ENCODE measurements at places on chromosomes 3 and 15. TPM values are rescaled to one million over a fixed set of nuclear protein-coding genes. Genes with fewer than 3 reads are reported as not detected.

DNA sequence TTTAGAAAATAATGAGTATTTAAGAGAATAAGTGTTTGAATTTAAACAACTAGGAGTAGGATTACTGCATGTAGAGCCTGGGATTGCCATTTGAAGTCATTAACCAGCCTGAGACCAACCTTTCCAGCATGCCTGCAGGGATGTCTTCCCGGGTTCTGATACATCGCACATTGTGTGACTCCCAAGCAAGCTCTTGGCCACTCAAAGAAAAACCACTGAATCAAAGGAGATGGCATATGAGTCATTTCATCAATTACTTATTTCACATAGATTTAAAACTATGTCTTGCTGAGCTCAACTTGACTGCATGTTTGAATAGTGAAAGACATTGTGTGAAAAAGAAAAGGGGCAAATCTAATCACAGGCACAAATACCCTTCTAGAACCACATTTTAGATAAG, 15.0 kb upstream of the THBS1 start:
- DNase-seq: no peak
- H3K4me1 ChIP-seq: no peaks in the 10 kb centered on the region
- no peak overlapping the region for H3K4me3 ChIP-seq

Gene FBXW12
- total RNA-seq: not detected

Gene ZNF662
- not detected for total RNA-seq

- no peaks in the 10 kb centered on the region for H3K36me3 ChIP-seq
- H3K4me1 ChIP-seq: no peaks in the 10 kb centered on the region
- H3K4me3 ChIP-seq: no peak overlapping the region
- no peak for DNase-seq
- H3K27me3 ChIP-seq: no peaks in the 10 kb centered on the region
Measured at GRCh38 chr3:53792866-53793265, 53.4 kb downstream of the CHDH start.

GRCh38 chr3:36477655-36478054, 97.4 kb downstream of the STAC start:
- no peaks in the 10 kb centered on the region for H3K27me3 ChIP-seq
- no peak overlapping the region for H3K4me3 ChIP-seq
- no peaks in the 10 kb centered on the region for H3K4me1 ChIP-seq
- no peak for DNase-seq
- H3K36me3 ChIP-seq: no peaks in the 10 kb centered on the region
- no peak overlapping the region for H3K27ac ChIP-seq

DNA sequence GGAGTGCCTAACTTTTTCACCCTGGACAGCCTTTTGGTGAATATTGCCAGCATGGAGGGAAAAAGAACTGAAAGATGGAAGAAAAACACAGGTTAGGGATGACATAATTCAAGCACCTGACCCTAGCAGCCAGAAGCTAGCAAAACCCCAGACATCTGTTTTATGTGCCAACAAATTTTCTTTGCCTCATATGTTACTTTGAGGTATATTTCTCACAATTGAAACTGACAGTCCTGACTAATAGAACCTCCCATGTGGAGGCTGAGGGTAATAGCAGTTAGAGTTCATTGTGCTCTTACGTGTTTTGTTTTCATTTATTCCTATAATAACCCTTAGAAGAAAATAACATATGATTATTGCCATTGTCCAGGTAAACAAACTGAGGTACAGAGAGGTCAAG, 71.5 kb upstream of the SLC25A26 start:
- no peak overlapping the region for H3K4me3 ChIP-seq
- H3K36me3 ChIP-seq: no peaks in the 10 kb centered on the region
- H3K4me1 ChIP-seq: no peaks in the 10 kb centered on the region
- DNase-seq: no peak
- no peaks in the 10 kb centered on the region for H3K27me3 ChIP-seq
- no peak overlapping the region for H3K27ac ChIP-seq

DNA sequence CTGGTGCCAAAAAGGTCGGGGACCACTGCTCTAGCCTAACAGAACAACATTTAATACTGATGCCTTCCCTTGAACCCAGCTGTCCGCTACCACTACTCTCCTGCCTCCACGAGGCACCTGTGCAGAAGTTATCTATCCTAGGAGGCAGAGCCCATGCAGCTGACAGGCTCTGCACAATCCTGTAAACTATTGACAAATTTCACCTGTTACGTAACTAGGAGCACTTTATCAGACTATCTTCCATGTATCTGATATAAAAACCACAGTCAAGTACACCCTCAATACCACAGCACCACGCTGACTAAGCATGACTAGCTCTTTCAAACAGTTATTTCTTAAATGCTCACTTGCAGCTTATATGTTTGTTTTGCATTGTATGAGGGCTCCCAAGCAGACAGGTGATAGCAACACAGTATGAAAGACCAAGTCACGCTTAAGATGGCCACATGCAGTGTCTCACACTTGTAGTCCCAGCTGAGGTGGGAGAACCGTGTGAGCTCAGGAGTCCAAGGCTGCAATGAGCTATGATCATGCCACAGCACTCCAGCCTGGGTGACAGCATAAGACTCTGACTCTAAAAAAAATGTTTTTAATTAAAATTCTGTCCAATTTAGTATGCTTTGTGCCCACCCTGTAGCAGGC, 4.5 kb upstream of the IL17RC start:
- H3K27me3 ChIP-seq: no peaks in the 10 kb centered on the region
- H3K36me3 ChIP-seq: peaks cover 30% of the 10 kb centered on the region
- peaks cover 26% of the 10 kb centered on the region for H3K4me1 ChIP-seq
- DNase-seq: no peak
